ENCODE measurements at places on chromosomes 7 and 10.

DNA sequence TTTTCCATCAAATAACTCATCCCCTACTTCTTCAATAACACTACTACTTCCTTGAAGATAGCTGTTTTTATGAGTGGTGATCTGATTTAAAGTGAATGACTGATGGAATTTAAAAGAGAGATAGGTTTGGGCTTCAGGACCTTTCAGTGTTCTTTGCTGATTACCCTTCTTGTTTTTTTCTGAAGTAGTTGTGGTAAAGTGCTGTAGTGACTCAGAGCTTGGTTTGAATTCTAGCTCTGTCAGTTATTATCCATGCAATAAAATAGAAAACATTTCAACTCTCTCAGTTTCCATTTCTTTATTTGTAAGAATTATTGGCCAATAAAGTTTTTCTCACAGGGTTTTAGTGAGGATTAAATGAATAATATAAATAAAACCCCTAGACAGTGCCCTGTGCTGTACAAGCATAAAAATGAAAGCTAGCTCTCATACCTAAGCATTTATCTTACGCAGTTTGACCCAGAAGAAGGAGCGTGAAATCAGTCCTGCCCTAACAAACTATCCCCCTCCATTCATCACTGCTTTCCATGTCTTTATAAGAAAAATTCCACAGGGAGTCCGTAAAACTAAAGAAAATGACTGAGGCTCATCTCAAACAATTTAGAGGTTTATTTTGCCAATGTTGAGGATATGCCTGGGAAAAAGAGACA lies 25.1 kb upstream of the AKAP9 start:
- DNase-seq, result no peak

DNA sequence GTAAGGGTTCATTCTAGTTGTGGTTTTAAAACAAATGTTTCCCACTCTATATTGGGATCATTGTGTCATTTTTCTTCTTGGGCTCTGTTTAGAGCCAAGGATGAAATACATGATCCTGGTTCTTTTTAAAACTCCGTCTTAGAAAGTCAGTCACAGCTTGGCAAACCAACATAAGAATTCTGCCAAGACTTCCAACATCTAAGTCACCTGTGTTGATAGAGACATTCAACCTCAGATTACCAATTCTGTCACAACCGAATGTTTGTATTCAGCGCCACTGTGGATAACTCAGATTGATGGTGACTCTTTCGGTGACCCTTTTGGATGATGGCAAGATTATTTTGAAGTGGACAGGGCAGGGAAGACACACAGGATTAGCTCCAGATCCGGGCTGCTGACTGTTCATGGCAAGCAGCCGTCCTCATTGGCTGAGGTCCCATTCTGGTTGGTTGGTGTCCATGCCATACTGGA lies 255.4 kb downstream of the ARHGAP21 start:
- no peak for DNase-seq

DNA sequence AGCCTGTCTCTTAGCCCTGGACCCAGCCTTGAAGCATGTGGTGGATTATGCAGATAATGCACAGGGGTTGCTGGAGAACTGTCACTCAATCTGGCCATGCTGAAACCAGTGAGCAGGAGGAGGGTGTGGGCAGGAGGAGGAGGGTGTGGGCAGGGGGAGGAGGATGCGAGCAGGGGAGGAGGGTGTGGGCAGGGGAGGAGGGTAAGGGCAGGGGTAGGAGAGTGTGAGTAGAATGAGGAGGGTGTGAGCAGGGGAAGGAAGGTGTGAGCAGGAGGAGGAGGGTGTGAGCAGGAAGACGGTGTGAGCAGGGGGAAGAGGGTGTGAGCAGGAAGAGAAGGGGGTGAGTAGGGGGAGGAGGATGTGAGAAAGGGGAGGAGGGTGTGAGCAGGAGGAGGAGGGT lies 18.8 kb downstream of the CAMK2B start:
- no peak for DNase-seq

DNA sequence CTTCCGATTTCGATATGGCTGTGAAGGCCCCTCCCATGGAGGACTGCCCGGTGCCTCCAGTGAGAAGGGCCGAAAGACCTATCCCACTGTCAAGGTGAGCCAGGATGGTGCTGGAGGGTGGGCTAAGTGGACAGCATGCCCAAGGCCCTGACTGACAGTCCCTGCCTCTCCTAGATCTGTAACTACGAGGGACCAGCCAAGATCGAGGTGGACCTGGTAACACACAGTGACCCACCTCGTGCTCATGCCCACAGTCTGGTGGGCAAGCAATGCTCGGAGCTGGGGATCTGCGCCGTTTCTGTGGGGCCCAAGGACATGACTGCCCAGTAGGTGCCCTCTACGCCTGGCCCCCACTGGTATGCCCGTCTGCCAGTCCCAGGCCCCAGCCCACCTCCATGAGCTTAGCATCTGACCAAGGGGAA lies 1.2 kb downstream of the NFKB2 start:
- no peak for DNase-seq

DNA sequence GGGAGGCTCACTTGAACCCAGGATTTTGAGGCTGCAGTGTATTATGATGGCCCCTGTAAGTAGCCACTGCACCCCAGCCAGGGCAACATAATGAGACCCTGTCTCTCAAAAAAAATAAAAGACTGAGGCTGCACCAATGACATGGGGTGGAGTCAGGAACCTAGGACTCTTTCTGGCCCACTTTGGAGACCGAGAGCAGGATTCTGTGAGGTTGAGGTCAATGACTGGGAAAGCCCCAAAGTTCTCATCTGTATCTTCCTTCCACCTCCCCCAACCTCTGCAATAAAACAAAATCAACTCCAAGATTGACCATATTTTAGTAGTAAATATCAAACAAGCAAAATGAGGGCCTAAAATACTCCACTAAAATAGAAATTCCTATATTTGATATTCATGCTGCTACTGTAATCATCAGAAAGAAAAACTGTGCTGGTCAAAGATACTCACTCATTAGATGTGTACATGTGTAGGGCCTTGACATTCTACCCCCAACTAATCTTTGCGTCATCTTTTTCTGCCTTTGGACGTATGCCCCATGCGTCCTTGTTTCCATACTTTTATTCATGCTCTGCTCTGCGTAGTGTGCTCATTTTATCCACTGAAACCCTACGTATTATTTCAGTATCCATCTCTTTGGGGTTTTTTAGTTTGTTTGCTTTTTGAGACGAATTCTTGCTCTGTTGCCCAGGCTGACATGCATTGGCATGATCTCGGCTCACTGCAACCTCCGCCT lies 23.8 kb downstream of the WBP1L start:
- DNase-seq, result no peak

- DNase-seq, result no peak
Measured at GRCh38 chr10:5356302-5356763, 8.4 kb upstream of the UCN3 start.

DNA sequence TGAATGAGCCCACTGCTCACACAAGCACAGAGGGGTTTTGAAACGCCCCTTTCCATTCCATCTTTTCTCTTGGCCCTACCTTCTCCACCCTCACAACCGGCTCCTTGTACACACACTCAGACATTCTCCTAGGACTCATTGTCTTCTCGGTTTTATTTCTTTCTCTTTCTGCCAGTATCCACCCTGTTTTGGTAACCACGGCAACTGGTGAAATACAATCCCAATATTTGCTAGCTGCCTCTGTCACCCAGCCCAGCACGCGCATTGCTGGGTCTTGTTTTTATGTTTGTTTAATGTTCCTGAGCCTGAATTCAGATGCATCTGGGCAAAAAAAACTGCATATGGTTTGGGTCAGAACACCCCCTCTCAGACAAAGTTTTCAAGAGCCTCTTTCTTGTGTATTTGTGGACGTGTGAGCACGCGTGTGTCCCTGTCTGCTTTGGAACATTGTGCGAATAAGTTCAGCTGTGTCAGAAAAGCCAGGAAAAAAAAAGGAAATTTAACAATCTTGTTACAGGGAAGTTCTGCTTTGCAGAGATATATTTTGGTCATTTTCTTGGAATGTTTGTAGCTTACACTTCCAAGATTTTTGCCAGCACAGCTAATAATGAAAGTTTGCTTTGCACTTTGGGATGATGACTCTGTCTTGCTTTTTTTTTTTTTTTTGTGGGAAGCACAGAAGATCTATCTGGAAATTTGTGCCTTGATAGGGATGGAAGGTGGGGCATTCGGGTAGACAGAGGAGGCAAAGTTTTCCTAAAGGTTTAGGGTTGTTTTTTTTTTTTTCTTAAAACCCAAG lies 225.9 kb downstream of the TRIL start:
- DNase-seq, result no peak

GRCh38 chr7:143811-144453 lies 48.4 kb upstream of the FAM20C start:
- no peak for DNase-seq

DNA sequence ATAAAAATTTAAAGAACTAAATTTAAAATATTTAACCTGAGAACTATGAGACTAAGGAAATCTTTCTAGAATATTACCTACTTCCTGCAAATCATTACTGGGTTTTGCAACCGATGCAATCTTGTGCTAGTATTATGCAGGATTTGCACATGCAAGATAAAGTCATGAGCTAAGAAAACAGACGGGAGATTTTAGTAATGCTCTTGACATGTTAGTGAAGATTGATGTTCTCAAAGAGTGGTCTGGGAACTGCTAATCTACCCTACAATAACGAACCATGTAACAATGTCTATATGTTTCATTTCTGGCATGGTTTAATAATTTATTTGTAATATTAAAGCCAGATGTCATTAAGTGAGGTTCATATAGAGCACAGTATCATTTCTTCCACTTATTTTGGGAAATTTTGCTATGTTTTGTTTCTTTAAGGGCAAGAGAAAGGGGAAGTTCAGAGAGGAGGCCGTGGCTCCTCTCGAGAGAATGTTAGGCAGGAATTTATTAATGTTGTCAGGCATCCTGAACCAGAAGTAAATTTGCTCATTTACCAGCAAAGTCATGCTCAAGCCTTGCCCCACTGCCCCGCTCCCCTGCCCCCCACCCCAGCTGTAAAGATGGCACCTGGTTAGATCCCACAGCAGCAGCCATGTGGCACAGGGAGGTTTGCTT lies 22.8 kb downstream of the LRRC17 start:
- DNase-seq, result no peak

DNA sequence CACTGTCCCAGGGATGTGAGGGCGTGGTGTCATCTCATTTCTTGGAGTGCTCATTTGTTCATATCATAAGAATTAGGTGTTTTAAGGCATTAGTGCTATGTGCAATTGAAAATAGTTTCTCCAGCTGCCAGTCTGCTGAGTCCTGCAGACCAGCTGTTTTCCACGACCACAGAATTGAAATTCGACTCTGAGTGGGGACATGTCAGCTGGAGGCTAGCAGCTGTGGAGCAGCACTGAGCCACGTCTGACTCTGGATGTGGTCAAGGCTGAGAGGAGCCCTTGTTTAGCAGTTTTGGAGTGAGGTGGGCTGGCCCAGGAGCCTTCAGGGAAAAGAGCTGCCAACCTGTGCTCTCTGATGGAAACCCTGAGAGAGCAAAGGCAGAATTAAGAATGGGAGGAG lies 156.3 kb upstream of the GRB10 start:
- DNase-seq, result no peak

DNA sequence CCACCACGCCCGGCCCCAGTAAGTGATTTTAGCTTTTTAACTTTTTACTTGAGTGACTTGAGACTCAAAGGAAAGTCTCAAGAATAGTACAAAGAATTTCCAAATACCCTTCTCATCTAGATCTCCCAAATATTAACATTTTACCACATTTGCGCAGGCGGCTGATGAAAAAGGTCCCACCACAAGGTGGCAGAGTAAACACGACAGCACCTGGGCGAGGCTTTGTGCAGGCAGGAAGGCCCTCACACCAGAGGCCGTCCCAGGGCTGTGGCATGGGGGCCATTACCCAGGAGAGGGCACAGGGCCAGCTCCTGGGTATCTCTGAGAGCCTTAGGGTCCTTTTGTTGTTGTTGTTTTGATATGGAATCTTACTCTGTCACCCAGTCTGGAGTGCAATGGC lies 50.0 kb upstream of the WIPI2 start:
- DNase-seq, result peak; percentile 16

DNA sequence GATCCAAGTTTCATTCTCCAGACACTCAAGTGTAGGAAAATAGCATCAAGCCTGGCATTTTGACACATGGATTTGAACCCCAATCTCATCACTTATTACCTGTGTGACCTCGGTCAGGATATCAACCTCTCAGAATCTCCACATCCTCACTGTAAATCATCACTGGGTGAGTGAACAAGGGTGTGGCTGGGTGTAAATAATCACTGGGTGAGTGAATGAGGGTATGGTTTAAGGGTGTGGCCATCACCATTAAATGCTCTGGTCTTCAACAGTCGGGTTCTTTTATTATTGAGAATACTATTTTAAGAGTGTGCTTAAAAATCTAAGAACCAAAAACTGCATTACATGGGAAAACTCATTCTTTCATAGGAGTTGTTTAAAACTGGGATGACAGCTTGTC lies 200.1 kb downstream of the DOCK4 start:
- no peak for DNase-seq

DNA sequence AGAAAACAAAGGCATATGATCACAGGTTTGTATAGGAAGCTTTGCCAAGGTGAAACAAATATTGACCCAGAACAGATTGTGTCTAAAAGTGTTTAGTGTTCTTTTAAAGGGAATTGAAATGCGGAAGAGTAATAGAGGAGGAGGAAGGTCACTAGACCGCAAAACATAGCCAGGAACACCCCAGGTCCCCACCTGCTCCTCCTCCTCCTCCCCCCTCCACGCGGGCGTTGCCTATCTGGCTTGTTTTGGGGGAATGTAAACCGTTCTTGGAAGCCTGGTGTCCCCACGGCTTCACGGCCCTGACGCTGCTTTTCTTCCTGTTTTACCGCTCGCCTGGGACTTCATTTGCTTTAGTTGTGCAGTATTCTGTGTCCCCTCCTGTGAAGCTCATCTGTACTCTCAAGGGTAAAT lies 81.0 kb upstream of the PFKP start:
- no peak for DNase-seq
